ENCODE measurements at places on chromosomes 4 and X. TPM values are rescaled to one million over a fixed set of nuclear protein-coding genes. Genes with fewer than 3 reads are reported as not detected.

The NEK1 gene
- 7.8 TPM for total RNA-seq

The SHROOM2 gene
- total RNA-seq, result 8.8 TPM

The NFXL1 gene
- total RNA-seq, result 6.5 TPM

The PLAC8 gene
- 1.1 TPM for total RNA-seq

The IBSP gene
- not detected for total RNA-seq

The IL2 gene
- total RNA-seq, result not detected

The GLRA2 gene
- not detected for total RNA-seq

The ARHGAP4 gene
- 16.0 TPM for total RNA-seq

The CSAG3 gene
- not detected for total RNA-seq

The CLOCK gene
- 26.0 TPM for total RNA-seq

The GLUD2 gene
- total RNA-seq, result 1.1 TPM

The NPNT gene
- total RNA-seq, result 0.09 TPM

The SLITRK2 gene
- total RNA-seq, result not detected

The NSUN7 gene
- not detected for total RNA-seq

The SSX4 gene
- not detected for total RNA-seq

The GAGE1 gene
- total RNA-seq, result not detected

The MAGEE1 gene
- 0.68 TPM for total RNA-seq

The RHOXF2 gene
- not detected for total RNA-seq

The WDR44 gene
- 17.4 TPM for total RNA-seq

The VCX2 gene
- total RNA-seq, result not detected

The MAGIX gene
- total RNA-seq, result 0.84 TPM

The OTUD6A gene
- total RNA-seq, result not detected

The GJB1 gene
- total RNA-seq, result not detected

The ABLIM2 gene
- 8.8 TPM for total RNA-seq

The MAD2L1 gene
- total RNA-seq, result 24.2 TPM

The IL9R gene
- total RNA-seq, result not detected

The DCAF12L2 gene
- 0.05 TPM for total RNA-seq

The HERC5 gene
- 6.7 TPM for total RNA-seq

The MAN2B2 gene
- 12.3 TPM for total RNA-seq

The DCX gene
- total RNA-seq, result not detected

The PCDH11X gene
- not detected for total RNA-seq

The MAOA gene
- total RNA-seq, result 161 TPM

The NEUROG2 gene
- total RNA-seq, result not detected

The RIPPLY1 gene
- total RNA-seq, result not detected

The DOK7 gene
- total RNA-seq, result 0.17 TPM

The ZNF630 gene
- 1.5 TPM for total RNA-seq

The ADAMTS3 gene
- 0.68 TPM for total RNA-seq

The TSPAN7 gene
- total RNA-seq, result 28.4 TPM

The USP17L15 gene
- not detected for total RNA-seq

The CTAG2 gene
- total RNA-seq, result not detected

The ADH1A gene
- total RNA-seq, result not detected

The PDHA1 gene
- 126 TPM for total RNA-seq

The STPG2 gene
- not detected for total RNA-seq

The KIT gene
- 12.9 TPM for total RNA-seq

The CT83 gene
- not detected for total RNA-seq

The VSIG1 gene
- total RNA-seq, result 0.51 TPM

The TMEM35A gene
- total RNA-seq, result 0.85 TPM

The NAT8L gene
- total RNA-seq, result under 0.01 TPM

Measured in dermis blood vessel endothelial cell (primary cell).